Activated CD4-positive, alpha-beta T cell treated with anti-CD3 and anti-CD28 coated beads, Interleukin-2, amount 10 ng/mL, durations not matched to agents 7 days and 5 days (primary cell): ENCODE measurements at places on chromosomes 1 and 21.

DNA sequence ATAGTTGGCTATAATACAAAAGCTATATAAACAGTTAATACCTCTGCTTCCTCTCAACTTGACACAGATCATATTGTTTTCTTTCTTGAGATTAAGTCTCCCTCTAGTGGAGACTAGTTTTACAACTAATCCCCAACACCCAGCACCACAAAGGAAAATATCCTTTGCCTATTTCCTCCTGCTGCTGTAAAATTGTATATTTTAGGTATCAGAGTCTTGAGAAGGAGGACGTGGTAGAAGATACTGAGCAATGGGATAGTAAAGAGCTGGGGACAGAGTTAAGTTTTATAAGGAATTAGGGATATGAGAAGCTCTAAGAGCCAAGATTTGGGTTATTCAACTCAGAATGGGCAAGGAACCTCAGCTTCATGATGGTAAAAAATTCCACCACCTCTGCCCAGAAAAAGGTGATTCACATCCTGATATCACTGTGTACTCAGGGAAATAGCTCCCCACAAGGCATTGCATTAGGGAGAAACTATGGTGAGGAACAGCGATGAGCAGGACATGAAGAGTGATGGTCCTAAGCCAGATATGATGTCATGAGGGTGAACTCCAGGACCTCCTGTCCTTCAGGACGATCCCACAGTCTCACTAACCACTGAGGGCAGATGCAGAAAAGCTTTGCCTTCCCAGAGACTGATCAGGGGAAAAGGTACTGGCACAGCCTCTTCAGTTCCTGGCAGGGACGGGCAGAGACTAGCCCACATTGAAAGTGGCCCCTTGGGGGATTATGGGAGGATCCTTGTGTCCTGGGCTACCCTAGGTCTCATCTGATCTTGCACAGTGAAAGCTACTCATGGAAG, 14.7 kb upstream of the CFAP126 start:
- H3K36me3 ChIP-seq: no peaks in the 10 kb centered on the region
- H3K4me1 ChIP-seq: peaks cover 27% of the 10 kb centered on the region
- H3K27ac ChIP-seq: no peak overlapping the region
- no peaks in the 10 kb centered on the region for H3K27me3 ChIP-seq
- DNase-seq: no peak

GRCh38 chr1:14597343-14598006, 1.0 kb upstream of the KAZN start:
- H3K36me3 ChIP-seq: no peaks in the 10 kb centered on the region
- no peaks in the 10 kb centered on the region for H3K4me1 ChIP-seq
- H3K27me3 ChIP-seq: peaks cover 49% of the 10 kb centered on the region
- H3K4me3 ChIP-seq: no peak overlapping the region
- DNase-seq: no peak

DNA sequence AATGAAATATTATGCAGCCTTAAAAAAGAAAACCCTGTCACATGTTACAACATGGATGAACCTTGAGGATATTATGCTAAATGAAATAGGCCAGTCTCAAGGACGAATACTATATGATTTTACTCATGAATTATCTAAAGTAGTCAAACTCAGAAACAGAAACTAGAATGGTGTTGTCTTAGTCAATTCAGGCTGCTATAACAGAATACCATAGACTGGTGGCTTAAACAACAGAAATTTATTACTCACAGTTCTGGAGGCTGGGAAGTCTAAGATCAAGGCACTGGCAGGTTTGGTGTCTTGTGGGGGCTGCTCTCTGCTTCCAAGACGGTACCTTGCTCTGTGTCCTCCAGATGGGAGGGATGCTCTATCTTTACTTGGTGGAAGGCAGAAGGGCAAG, 113.8 kb upstream of the DNAH14 start:
- H3K4me1 ChIP-seq: no peaks in the 10 kb centered on the region
- no peak for DNase-seq
- H3K36me3 ChIP-seq: no peaks in the 10 kb centered on the region
- no peak overlapping the region for H3K27ac ChIP-seq

GRCh38 chr1:60596791-60597750, 485.3 kb upstream of the NFIA start:
- no peaks in the 10 kb centered on the region for H3K27me3 ChIP-seq
- no peak for DNase-seq
- no peak overlapping the region for H3K4me3 ChIP-seq

DNA sequence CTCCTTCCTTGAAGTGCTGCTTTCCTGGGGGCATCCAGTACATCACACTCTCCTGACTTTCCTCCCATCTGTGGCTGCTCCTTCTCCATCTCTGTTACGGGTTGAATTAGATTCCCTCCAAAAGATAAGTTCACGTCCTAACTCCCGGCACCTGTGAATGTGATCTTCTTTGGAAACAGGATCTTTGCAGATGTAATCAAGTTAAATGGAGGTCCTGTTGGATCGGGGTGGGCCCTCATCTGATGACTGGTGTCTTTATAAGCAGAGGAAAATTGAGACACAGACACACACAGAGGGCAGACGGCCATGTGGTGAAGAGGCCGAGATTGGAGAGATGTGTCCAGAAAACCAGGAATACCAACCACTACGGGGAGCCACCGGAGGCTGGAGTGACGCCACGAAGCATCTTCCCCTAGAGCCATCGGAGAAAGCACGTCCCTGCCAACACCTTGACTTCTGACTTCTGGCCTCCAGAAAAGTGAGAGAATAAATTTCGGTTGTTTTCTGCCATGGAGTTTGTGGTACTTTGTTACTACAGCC, 36.0 kb downstream of the ZBTB18 start:
- H3K27ac ChIP-seq: no peak overlapping the region
- no peak overlapping the region for H3K4me3 ChIP-seq
- H3K36me3 ChIP-seq: no peaks in the 10 kb centered on the region
- peaks cover 18% of the 10 kb centered on the region for H3K27me3 ChIP-seq
- H3K4me1 ChIP-seq: no peaks in the 10 kb centered on the region
